ENCODE measurements at places on chromosomes 13 and 19.

- DNase-seq: no peak
Observed at GRCh38 chr13:48726711-48727110, 73.0 kb downstream of the CYSLTR2 start.

DNA sequence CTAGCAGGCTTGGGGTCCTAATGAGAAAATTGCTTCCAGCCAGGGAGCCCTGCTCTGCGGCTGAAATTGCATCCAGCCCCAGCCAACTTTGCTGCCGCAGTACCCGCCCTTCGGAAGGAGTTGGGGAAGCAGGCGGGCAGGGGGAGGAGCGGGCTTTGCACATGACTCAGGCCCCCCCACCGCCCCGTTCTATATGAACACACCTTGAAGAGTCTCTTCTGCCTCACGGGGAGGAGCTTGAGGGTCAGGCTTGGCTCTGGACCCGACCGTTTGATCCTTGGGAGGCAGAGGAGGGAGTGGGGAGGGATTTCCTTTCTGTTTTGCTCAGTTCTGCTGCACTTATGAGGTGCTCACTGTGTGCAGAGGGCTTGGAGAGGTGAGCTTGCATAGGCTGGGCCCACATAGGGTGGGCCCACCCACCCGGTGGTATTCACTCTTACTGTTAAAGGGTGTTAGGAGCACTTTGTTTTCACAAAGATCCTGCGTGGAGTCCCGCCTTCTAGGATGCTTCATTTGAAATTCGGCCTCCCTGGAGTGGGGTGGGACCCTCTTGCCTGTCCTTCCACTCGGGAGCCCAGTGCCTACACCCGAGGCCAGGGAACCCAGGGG is 46.5 kb downstream of the LYL1 start:
- DNase-seq: peak; percentile 96

DNA sequence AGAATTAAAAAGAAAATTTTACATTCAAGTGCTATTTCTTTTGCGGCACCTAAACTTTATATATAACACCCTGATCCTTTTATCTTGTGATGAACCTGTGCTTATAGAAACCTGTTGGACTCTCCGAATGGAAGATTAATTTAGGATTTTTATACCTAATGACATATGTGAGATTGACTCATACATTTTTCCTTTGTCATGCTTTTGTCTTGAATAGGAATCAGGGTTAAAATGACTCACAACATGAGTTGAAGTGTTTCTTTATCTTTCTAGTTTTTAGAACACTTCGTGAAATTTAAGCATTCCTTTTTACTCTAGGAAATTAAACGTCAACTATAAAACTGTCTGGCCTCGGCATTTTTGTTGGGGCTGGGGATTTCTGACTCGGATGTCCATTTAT is 378.9 kb downstream of the PCDH20 start:
- no peak for DNase-seq

DNA sequence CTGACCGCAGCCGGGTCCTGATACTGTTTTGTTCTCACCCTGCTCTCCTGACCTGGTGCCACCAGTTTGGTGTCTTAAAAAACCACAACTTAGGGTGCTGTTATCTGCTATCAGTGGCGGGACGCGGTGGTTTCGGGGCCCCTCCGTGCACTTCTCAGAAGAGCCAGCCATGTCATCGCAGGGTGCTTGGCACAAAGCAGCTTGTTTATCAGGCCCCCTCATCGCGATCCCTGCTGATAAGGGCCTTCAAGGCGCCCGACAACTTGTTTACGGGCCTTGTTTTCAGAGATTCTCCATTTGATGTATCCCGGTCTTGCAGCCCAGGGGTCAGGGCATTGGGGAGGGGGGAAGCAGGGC is 58.1 kb upstream of the KLF2 start:
- DNase-seq: no peak

- peak; percentile 5 for DNase-seq
Observed at GRCh38 chr13:73938372-73939070, 195.7 kb downstream of the KLF12 start.

DNA sequence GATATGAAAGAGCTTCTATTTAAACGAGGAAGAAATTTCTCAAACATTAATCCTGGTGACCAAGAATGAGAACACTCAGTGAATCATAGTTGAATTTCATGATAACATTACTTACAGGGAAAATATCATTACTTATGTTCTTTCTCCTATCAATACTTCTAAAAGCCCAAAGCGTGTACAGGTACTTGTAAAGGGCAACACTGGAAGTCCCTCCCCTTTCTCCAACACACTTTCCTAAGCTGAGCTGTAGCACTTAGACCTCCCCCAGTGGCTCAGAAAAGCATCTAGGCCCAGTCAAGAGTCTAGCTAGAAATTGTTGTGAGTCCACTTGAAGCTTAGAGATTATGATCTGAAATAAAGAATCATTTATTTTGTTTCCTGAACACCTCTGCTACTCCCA is 150.7 kb downstream of the ABCC4 start:
- DNase-seq: no peak

- no peak for DNase-seq
Observed at GRCh38 chr13:75226092-75226491, 255.9 kb downstream of the TBC1D4 start.

DNA sequence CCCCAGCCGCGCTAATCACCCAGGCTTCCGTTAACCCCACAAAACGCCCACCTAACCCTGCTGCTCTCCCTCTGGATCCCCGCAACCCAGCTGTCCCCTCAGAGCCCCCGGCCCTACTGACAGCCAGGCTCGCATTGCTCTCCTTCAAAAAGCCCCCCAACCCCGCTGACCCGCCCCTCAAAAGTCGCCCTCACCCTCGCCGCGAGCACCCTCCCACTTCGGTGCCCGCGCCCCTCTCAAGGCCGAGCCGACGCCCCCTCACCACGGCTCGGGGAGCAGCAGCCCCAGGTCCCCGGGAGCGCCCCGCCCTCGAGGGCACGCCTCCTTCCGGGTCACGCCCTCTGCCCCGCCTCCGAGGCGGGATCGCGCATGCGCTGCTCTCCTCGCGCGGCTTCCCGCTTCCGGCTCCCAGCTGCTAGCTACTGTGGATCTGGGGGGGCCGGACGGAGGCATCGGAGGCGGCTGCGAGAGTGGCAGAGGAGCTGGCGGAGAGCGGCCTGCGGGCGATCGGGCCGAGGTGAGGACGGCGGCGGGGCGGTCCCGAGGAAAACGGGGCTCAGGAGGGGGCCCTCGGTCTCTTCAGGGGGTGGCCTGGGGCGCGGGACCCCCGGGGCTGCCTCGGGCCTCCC is 46.1 kb downstream of the ARHGEF18 start:
- peak; percentile 43 for DNase-seq

DNA sequence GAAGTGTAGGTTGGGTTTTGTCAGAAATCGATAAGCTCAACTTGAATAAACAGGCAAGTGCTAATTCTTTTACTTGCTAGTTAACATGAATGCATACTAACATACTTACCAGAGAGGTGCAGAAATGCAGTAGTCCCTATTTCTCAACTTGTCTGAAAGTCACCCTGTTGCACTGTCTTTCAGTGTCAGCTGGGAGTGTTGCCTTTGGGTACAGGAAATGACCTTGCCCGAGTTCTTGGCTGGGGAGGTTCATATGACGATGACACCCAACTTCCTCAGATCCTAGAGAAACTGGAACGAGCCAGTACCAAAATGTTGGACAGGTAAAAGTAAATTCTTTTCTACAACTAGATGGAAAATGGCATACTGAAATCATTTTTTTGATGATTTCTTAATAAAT is 103.5 kb upstream of the AKAP11 start:
- no peak for DNase-seq

- DNase-seq: no peak
Observed at GRCh38 chr19:47398707-47399597, 20.4 kb downstream of the MEIS3 start.

GRCh38 chr13:22369090-22369489 is 698.2 kb downstream of the FGF9 start:
- DNase-seq: no peak

- no peak for DNase-seq
Observed at GRCh38 chr19:6014551-6015135, 36.7 kb upstream of the RANBP3 start.

GRCh38 chr13:69495096-69495495 is 612.5 kb upstream of the ATXN8OS start:
- DNase-seq: no peak

- no peak for DNase-seq
Observed at GRCh38 chr19:1220976-1221903, 15.7 kb downstream of the STK11 start.

GRCh38 chr13:38902551-38902950 is 88.1 kb downstream of the STOML3 start:
- no peak for DNase-seq

GRCh38 chr19:42086770-42087550 is 11.0 kb downstream of the ZNF574 start:
- DNase-seq: no peak

DNA sequence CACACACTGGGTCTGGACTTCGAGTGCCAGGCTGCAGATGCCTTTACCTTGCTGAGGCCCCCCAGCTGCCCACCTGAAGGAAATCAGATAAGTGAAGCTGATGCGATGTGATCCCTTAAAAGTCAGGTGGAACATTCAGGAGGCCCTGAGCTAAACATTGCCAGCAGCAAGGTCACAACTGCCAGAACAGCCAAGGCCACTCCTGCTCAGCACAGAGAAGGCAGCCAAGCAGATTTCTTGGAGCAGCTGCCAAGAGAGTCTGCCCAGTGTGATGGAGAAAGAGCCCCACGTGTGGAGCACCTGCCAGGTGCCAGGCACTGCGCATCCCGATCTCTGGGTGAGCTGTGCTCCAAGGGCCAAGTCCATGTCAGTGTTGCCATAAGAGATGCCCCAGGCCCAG is 20.6 kb upstream of the UQCRFS1 start:
- DNase-seq: no peak

DNA sequence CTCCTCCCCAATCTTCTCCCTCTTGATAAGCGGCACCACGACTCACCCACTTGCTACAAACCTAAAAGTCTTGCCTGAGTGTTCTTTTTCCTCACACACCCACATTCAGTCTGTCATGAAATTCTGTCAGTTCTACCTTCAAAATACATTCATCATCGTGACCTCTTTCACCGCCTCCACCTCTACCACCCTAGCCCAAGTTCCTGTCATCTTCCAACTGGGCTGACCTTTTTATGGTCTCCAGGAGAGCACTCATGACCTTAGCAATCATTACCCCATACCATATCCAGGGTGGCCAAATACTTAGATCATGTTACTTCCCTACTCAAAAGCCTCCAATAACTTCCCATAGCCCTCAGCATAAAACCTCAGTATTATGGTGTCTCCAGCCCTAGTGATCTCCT is 110.4 kb upstream of the TSC22D1 start:
- DNase-seq: no peak

DNA sequence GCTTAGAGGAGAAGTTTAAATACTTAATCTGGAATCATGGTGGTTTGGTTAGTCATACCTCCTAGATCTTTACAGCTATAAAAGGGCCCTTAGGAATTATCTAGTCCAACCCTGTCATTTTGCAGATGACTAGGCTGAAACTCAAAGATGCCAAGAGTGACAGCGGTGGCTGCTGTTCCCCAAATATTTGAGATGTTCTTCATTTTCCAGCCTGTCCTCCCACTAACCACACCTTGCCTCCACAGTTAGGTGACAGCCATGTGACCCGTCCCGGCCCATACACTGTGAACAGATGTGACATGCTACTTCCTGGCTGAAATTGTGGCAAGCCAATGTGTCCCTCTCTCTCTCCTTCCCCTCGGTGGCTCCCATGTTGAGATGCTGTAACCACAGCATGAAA is 225.5 kb upstream of the IPO5 start:
- DNase-seq: no peak

GRCh38 chr19:56839652-56840450 is 675 bp downstream of the PEG3 start:
- DNase-seq: no peak

GRCh38 chr19:45860359-45861259 is 2.3 kb downstream of the SYMPK start:
- no peak for DNase-seq

DNA sequence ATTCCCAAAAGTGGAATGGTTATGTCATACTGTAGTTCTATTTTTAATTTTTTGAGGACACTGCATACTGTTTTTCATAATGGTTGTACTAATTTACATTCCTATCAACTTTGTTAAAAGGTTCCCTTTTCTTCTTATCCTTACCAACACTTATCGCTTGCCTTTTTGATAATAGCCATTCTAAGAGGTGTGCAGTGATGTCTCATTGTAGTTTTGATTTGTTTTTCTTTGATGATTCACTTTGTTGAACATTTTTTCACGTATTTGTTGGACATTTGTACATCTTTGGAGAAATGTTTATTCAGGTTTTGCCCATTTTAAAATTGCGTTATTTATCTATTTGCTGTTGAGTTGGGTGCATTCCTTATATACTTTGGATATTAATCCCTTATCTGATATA is 188.8 kb upstream of the SPRY2 start:
- no peak for DNase-seq

DNA sequence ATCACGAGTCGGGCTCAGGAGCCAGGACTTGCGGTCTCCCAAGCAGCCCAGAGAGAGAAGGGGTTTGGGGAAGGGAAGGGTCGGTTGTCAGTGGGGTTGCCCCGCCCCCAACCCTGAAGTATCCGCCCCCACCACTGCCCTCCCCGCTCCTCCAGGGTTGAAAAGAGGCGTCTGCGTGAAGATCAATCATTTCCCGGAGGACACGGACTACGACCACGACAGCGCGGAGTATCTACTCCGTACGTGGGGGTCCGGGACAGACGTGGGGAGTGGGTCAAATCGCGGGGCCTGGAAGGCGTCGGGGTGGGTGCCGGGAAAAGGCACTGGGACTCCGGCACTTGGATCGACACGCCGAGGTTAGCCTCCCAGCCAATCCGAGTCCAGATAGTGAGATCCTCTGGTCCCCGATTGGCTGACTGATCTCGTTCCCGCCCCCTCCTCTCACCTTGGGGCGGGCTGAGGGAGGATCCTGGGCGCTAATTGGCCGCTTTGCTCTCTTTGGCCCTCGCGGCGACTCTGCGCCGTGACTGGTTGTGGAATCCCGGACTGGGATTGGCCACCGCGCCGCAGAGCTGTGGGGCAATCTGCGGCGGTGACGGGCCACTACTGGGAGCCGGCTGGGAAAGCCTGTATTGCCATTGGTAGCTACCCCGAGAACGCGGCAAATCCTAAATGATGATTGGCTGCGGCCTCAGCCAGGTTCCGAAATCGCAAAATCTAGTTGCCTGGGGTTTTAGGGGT is 13.3 kb upstream of the CACNG6 start:
- no peak for DNase-seq

- no peak for DNase-seq
Observed at GRCh38 chr19:6450166-6450565, 9.4 kb downstream of the SLC25A23 start.

DNA sequence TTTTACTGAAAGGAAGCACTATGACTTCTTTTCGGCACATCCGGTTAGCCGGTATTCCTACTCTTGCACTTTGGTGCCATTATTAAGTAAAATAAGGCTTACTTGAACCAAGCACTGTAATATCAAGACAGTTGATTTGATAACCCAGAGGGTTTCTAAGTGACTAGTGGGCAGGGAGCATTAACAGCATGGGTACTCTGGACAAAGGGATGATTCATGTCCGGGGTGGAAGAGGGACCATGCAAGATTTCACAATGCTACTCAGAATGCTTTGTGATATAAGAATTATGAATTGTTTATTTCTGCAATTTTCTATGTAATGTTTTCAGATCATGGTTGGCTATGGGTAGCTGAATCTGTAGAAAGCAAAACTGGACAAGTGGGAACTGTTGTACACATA is 282.1 kb downstream of the TDRD3 start:
- no peak for DNase-seq

GRCh38 chr19:4303819-4304537 is 420 bp upstream of the FSD1 start:
- DNase-seq: no peak

GRCh38 chr13:23993680-23993985 is 96.3 kb upstream of the C1QTNF9B start:
- DNase-seq: no peak

GRCh38 chr19:41540041-41540695 is 35.8 kb upstream of the CEACAM21 start:
- no peak for DNase-seq

GRCh38 chr13:31982540-31982939 is 49.0 kb upstream of the FRY start:
- peak; percentile 66 for DNase-seq

Data from DMS79 (cell line).